ENCODE measurements at places on chromosomes 5 and 9. TPM values are rescaled to one million over a fixed set of nuclear protein-coding genes. Genes with fewer than 3 reads are reported as not detected.

DNA sequence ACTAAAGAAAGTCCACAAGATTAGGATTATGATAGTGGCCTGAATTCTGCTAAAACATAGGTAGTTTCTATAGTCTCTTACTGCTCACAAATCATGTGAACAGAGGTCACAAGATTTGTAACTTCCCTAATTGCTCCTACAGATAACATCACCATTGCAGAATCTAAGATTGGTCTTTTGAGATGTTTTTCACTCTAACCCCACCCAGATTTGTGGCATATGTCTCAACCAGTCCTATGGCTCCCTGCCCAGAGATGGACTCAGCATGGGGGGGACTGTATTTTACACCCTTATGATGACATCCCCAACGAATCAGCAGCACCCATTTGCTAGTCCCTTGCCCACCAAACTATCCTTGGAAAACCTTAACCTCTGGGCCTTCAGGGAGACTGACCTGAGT lies 1046.2 kb downstream of the CDH12 start:
- no peak overlapping the region for H3K4me3 ChIP-seq
- H3K27me3 ChIP-seq: no peaks in the 10 kb centered on the region
- H3K4me1 ChIP-seq: no peaks in the 10 kb centered on the region
- peak; percentile 16 for DNase-seq
- H3K27ac ChIP-seq: no peak overlapping the region

GRCh38 chr5:34900652-34901051 lies 14.7 kb downstream of the RAD1 start:
- H3K4me3 ChIP-seq: no peak overlapping the region
- H3K36me3 ChIP-seq: no peaks in the 10 kb centered on the region
- H3K4me1 ChIP-seq: no peaks in the 10 kb centered on the region
- no peak for DNase-seq
- no peak overlapping the region for H3K27ac ChIP-seq
- no peaks in the 10 kb centered on the region for H3K27me3 ChIP-seq

The PROP1 gene
- total RNA-seq: not detected

GRCh38 chr5:1002836-1003235 lies 5.8 kb upstream of the NKD2 start:
- H3K27me3 ChIP-seq: peaks cover 4% of the 10 kb centered on the region
- H3K27ac ChIP-seq: no peak overlapping the region
- H3K4me1 ChIP-seq: peaks cover 12% of the 10 kb centered on the region
- H3K4me3 ChIP-seq: no peak overlapping the region
- no peaks in the 10 kb centered on the region for H3K36me3 ChIP-seq

The GAS1 gene
- total RNA-seq: 12.1 TPM

GRCh38 chr5:117880932-117881331 lies 1107.4 kb downstream of the DTWD2 start:
- H3K4me1 ChIP-seq: no peaks in the 10 kb centered on the region
- H3K36me3 ChIP-seq: no peaks in the 10 kb centered on the region
- H3K27ac ChIP-seq: no peak overlapping the region
- DNase-seq: no peak

The GOLGA2 gene
- total RNA-seq: 73.6 TPM

- DNase-seq: no peak
- no peaks in the 10 kb centered on the region for H3K27me3 ChIP-seq
- H3K36me3 ChIP-seq: no peaks in the 10 kb centered on the region
- no peaks in the 10 kb centered on the region for H3K4me1 ChIP-seq
Observed at GRCh38 chr5:1041225-1042143, 32.9 kb downstream of the NKD2 start.

- H3K36me3 ChIP-seq: no peaks in the 10 kb centered on the region
- DNase-seq: no peak
- H3K4me3 ChIP-seq: no peak overlapping the region
- no peak overlapping the region for H3K27ac ChIP-seq
- H3K4me1 ChIP-seq: no peaks in the 10 kb centered on the region
Observed at GRCh38 chr9:137370865-137371520, 52.0 kb downstream of the EXD3 start.

DNA sequence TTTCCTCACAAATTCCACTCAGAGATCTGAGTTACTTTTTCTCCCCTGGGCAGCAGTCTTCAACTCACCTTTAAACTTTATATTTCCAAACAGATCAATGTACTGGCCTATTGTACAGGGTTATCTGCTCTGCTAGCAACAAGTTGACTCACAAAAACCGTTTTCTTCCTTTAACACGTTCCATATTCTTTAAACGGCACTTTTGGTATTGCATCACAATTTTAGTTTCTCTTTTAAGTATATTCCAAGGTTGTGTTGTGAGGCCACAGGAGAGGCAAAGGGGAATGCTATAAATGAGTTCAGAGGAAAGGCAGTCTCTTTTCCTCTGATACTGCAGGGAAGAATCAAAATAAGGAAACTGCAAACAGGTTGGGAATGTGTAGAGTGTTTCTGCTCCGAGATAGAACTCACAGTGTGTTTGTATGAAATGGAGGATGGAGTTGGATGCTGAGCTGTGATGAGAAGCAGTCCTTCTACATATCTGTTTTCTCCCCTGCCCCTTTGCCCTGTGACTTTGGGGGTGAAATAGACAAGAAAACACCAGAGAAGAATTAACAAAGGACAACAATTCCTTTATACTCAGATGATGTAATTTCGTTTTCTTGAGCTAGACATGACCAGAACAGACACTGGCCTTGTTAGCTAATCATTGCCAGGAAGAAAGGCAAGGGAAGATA lies 9.9 kb upstream of the ALDOB start:
- H3K27ac ChIP-seq: peak overlapping the region; percentile 81
- H3K4me1 ChIP-seq: no peaks in the 10 kb centered on the region
- no peaks in the 10 kb centered on the region for H3K36me3 ChIP-seq
- no peak for DNase-seq
- no peaks in the 10 kb centered on the region for H3K27me3 ChIP-seq

DNA sequence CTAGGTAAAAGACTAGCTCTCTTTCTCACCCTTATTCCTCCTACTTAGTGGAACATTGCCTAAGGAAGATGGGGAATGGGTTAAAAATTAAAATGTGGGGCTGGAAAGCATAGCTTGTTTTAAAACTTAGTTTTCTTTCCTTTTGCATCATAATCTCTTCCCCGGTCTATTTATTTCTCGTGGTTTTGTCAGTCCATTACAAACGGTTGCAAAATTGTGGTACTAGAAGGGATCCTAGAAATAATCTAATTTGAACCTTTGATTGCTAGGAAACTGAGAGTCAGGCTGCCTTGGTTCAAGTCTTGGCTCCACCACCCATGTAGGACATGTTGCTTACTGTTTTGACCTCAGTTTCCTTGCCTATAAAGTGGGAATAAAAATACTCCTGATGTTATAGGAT lies 1.3 kb downstream of the IL31RA start:
- H3K36me3 ChIP-seq: no peaks in the 10 kb centered on the region
- H3K4me1 ChIP-seq: no peaks in the 10 kb centered on the region
- H3K27me3 ChIP-seq: peaks cover 5% of the 10 kb centered on the region
- no peak for DNase-seq
- H3K4me3 ChIP-seq: no peak overlapping the region

All from adrenal gland (tissue), 19 donors.